ENCODE measurements at places on chromosomes 2 and 18.

DNA sequence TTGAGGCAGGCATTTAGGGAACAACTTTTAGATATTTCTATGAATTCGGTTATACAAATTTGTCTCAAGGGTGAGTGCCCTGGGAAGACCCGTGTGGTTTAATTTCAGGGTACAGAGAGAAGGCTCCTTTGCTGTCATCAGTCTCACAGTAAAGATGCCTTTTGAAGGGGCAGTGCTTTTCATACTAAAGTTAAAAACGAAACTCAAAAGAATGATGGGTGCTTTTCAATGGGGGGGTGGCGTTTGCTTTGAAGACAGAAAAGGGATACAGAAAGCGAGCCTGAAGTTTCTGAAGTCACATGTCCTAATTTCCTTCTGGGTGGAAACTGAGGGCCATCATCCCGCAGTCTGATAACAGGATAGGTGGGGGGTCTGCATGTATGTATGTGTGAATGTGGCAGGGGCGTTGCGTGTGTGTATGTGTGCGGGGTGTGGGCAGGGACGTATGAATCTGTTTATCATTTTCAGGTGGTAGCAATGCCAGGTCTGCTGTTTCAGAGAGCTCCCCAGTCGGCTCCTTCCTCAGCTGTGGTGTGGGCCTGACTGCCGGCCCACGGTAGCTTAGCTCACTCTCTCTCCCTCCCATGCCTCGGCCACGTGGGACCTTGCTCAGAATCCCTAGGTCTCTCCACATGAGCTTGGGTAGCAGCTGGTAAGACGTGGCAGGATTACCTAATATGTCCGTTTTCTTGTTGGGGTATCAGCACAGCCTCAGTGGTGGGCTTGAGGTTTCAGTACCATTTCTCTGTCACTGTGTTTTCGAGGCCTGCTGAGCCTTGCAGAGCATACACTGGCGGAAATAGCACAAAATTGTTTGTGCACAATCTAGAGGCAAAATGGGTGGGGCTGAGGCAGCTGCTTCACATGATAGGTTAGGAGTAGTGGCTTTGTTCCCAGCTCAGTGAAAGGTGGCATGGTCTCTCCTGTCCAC is 32.7 kb downstream of the ARHGAP25 start:
- no peak for DNase-seq

- DNase-seq = no peak
These were observed 8.0 kb downstream of the UGT1A1 start for GRCh38 chr2:233768076-233768475.

GRCh38 chr18:49028801-49029506 is 78.2 kb upstream of the SMAD7 start:
- no peak for DNase-seq

- no peak for DNase-seq
These were observed 82.7 kb downstream of the MALT1 start for GRCh38 chr18:58753976-58754375.

Measured in NCI-H1694 (cell line).